ENCODE measurements at places on chromosomes 2 and 18.

DNA sequence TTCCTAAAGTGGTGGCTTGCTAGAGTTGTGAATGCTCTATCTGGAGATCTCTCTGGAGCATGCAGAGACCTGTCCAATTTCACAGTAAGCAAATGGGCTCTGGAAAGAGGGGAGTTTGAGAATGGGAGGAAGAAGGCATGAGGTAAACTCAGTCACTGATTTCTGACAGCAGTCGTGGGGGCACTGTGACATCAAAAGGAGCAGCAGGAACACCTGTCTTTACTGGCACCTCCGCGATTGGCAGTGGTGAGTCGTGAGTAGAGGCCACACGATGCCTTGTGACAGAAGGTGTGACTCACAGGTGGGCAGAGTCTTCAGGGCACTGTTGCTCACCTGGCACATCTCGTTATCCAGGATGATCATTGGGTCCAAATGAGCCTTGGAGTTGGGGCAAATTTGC is 38.8 kb upstream of the CAVIN2 start:
- no peak for DNase-seq

DNA sequence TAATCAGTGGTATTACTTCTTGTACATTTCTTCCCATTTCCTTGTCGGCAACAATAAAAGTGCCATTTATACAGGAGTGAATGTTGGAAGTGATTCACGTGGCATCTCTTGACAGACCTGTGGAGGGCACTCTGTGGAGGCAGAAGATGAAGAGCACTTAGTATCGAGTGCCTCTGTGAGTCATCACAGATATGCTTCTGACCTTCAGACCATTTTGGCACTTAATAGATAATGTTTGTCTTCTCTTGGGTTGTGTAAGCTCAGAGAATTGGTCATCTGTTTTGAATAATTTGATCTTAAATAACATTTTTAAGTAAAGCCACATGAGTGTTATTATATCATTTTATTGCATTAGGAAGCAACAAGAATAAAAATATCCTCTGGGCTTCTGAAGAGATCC is 305.5 kb downstream of the PTPRM start:
- DNase-seq = no peak

- peak; percentile 43 for DNase-seq
Observed at GRCh38 chr2:134705861-134706586, 12.8 kb downstream of the TMEM163 start.

- DNase-seq = peak; percentile 19
Observed at GRCh38 chr2:20781656-20782265, 41.1 kb downstream of the LDAH start.

DNA sequence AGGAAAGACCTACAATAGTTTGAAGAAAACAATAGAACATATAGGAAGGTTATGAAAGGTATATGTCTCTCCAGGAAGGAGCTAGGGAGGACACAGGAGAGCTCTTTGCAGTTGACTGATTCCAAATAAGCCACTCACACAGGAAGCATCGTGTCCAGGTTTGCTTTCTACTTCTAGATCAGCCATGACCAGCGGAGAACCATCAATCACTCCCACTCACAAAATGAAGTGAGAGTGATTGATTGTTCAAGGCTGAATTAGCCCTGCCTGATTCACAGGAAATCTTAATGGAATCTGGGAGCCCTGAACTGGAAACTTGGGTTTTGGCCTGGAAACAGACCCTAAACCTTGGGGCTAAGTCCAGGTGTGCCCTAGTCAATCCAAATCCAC is 1292.2 kb upstream of the ZEB2 start:
- no peak for DNase-seq

DNA sequence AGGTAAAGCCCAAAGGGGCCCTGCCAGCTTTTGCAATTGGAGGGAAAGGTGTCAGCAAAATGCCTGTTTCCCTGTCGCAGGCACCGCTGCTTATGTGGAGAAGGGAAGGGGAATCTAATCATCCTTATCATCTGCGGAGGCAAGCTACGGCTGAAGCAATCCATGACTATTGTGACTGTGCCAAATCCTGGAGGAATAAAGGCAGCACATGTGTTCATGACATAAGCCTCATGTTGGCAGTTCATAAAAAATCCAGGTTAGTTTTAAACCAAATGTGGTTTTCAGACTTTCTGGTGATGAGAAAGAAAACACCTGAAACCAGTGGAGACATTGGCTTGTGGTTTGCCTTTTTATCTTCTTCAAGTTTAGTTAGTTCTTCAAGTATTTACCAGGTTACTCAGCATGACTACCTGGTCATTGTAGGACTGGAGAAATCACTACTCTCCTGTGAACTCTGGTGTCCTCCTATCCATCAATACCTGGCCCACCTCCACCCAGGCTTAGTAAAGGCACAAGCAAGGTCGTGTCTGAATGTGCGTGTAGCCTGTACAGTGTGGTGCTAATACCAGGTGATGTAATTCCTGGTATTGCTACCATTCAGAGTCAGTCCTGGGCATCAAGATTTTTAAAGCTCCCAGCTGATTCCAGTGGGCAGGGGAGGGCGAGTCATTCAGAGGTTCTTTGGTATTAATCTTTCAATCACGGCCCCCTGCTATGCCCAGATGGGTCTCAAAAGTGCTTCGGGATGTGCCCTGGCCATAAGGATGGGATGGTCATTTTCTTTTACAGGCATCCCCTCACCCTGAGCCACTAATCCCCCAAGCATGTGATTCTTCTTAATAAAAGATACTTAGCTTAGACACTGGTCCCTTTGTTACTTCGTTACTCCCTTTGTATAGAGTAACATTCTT is 96.8 kb downstream of the TGFA start:
- no peak for DNase-seq

DNA sequence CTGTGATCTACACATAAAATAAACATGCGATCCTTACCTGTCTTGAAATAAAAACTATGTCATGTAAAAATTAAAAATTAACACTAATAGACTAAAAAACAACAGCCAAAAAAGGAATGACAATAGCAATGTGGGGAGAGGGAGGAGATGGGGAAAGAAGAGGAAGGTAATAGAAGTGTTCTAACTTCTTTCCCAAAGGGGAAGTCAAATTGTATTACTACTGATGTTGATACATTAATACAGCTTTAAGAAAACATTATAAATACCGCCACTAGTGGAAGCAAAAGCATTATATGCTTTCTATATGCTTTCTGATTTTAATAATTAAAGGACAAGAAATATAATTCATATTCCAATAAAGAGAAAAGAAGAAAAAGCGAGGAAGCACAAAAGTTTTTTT is 22.2 kb downstream of the ZNF516 start:
- DNase-seq = no peak
